Forelimb muscle (tissue), 1 donor: ENCODE measurements at places on chromosomes 2 and 18.

GRCh38 chr2:239487272-239487671 lies 86.5 kb upstream of the HDAC4 start:
- DNase-seq, result no peak

DNA sequence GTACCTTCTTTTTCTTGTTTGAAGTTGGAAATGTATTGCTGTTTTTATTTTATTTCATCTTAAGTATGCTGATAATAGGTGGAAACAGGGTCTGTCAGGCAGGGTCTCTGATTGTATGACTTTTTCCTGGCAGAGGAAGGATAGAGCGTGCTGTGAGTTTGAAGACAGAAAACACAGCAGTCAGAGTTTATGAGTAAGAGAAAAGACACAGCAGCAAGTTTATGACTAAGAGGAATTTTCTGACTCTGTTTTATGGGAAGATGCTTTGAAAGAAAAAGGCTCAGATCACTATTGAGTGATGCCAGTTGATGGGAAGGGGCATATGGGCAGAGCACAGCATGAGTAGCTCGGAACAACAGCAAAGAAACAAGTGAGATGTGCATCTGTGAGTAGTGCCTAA lies 379.1 kb downstream of the MEIS1 start:
- no peak for DNase-seq

DNA sequence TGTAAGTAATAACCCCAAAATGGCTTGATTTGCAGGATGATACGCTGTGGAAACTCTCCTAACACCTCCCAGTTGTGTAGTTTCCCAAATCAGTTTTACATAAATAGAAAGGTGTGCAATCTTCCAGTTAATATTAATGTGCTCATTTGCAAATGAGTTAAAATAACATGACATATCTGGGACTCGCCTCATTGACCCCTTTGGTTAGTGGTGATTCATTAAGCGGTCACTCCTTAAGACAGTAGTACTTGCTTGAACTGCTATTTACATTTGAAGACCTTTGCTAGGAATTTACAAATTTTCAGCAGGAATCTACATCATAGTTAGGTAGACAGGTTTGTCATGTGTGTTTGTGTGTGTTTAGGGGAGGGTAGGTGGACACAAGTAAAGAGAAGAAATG lies 1367.7 kb upstream of the CELF4 start:
- DNase-seq, result no peak

DNA sequence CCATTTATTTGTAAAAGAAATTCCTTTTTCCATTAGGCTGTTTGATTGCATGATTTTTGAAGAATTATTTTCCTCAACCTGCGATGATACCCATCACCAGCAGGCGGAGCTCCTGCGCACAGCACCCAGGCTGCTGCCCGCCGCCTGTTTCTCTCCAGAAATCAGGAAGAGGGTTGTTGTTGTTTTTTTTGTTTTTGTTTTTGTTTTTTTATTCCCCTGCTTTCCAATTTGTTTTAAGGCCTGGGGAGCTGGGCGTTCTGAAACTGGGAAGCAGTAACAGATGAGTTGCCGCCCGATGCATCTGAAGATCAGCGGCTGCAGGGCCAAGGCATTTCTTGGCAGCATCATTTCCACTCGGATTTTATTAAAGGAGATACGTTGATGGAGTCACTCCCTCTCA lies 132.1 kb downstream of the MBP start:
- DNase-seq, result no peak
